ENCODE measurements at places on chromosomes 1 and 21.

DNA sequence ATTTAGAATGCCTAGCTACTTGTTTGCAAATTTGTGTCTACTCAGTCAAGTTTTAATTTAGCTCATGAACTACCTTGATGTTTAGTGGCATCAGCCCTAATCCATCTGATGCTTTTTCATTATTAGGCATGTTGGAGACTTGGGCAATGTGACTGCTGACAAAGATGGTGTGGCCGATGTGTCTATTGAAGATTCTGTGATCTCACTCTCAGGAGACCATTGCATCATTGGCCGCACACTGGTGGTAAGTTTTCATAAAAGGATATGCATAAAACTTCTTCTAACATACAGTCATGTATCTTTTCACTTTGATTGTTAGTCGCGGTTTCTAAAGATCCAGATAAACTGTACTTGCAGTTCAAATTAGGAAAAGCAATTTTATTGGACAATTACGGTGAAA lies 7.6 kb downstream of the SOD1 start:
- no peak for DNase-seq

GRCh38 chr1:168362991-168363390 lies 82.3 kb downstream of the TBX19 start:
- no peak for DNase-seq

DNA sequence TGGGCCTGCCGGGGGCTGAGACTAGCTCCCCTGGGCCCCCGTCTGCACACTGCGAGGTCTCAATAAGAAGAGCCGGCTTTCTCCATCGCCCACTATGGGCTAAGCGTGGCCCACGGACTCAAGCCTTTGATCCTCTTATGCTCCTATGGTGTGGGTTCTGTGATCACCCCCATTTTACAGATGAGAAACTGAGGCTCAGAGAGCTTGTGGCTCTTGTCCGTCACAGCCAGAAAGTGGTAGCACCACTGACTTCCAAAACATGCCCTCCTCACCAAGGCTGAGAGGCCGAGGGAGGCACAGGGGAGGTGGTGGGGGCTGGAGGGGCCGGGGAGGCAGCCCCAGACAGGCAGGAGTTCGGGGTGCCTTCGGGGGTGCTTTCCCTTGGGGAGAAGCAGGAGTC lies 39.0 kb upstream of the CASZ1 start:
- no peak for DNase-seq

GRCh38 chr1:155334962-155335361 lies 14.3 kb downstream of the RUSC1 start:
- DNase-seq = no peak

GRCh38 chr1:43933386-43934100 lies at the start of gene ARTN:
ARTN (plus strand) TSS chr1:43933801; CDS start chr1:43935657, 1,856 bp downstream.
- DNase-seq = no peak

DNA sequence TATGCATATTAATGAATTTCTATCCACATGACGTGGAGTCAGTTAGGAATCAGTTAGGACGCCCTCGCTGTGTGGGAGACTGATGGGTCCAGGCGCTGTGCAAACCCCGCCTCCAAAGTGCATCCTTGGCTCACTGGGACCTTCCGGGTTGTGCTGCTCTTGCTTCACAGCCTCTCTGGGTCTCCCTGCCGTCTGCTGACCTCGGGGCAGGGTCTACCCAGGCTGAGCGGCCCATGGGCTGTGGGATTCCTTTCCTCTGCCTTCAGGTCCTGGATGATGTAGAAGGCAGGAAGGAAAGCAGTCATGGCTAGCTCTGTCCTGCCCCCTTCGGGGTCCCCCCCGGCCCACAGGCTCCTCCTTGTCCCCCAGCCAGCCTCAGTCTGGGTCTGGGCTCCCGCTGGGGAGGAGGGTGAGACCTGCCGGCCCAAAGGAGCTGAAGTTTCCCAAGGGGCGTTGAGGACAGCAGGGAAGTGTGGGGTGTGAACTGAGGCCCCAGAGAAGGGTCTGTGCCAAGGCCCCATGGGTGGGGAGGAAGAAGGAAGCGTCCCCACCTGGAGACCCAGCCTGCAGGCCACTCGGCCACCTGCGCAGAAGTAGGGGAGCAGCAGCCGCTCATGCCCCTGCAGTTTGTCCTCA lies 24.6 kb upstream of the CDK11A start:
- DNase-seq = no peak

GRCh38 chr1:184620469-184620868 lies 134.2 kb downstream of the EDEM3 start:
- no peak for DNase-seq

GRCh38 chr1:85630493-85630892 lies 49.9 kb downstream of the CCN1 start:
- DNase-seq = no peak

DNA sequence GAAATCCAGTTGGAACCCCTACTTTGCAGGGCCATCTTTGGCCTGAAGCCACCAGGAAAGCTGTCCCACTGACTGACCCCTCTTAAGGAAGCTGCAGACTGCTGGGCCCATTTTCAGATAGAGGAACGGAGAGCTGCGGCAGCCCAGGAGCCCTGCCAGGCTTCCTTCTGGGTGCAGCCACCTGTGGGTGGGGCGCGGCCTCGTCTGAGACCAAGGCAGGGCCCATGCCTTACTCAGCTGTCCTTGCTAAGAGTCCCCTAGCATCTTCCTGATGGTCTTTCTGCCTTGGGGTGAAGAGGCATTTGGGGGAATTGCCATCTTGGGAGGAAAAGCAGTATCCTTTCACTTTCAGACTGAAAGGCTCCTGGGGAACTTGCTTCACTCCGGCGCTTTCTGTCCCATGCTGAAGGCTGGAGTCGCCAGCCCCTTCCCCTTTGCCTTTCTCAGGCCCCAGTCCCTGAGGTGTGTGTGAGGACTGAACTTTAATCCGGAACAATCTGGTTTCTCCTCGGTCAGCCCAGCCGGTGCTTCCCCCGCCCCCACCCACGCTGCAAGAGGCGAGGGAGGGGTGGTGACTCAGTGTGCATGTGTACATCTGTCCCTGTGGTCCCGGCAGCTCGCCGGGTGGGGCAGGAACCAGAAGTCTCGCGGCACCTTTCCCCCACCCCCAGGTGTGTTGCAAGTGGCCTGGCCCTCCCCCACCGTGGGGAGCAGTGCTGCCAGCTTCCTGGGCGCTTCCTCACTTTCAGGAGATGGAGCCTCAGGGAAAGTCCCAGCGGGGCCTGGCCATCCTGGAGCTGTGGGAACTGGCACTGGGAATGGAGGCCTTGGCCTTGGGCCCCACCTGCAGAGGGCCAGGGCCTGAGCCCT lies 5.1 kb downstream of the ZC3H12A start:
- peak; percentile 81 for DNase-seq

- no peak for DNase-seq
Measured at GRCh38 chr1:53769780-53770179, 30.8 kb upstream of the GLIS1 start.

DNA sequence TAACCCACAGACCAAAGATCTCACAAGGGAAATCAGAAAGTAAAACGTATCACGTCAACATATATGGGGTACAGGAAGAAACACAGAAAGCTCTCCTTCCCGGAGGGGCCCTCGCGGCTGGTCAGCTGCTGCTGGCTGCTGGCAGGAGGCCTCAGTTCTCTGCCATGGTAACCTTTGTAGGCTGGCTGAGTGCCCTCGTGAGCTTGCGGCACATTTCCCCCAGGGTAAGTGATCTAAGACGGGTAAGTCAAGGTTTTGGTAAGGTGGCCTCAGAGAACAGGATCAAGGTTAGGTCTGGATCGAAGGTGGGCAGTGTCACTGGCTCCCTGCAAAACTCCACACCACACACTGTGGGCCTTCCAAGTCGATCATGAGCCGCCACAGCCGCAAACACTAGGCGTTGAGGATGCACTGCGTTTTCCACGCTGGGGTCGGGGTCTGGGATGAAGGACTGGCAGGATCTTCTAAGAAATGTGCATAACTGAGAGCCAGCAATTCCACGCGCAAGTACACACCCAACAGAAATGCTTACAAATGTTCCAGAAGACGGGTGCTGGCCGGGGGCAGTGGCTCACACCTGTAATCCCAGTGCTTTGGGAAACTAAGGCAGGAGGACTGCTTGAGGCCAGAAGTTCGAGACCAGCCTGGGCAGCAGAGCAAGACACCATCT lies 33.9 kb downstream of the WDR4 start:
- no peak for DNase-seq

GRCh38 chr1:50027794-50028193 lies 4.0 kb upstream of the AGBL4 start:
- no peak for DNase-seq

DNA sequence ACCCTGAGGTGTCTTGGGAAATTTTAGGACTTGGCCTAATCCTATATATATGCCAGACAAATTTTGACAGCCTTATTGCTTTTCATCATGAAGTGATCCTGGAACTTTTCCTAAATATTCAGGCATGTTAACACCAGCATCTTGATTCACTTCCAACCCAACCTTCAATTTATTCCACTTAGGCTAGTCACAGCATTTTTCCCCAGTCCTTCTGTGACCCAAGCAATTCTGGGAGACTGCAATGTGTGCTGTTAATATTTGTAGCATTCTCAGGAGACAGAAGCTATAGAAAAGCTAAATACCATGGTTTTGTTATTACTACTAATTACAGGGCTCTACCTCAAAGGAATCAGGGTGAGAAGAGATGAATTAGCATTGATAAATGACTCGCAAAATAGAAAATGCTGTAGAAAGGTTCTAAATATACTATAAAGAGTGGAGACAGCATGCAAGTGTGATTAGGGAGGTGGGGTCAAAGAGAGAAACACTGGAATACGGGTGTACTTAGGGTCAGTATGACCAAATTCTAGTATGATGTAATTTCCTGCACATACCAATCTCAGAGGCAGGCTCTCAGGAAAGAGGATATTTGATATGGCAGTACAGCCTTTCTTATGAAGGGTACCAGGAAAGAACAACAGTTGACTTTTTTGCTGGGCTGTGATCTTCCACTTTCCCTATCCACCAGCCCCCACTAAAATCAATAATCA lies 29.1 kb downstream of the PRRX1 start:
- no peak for DNase-seq

DNA sequence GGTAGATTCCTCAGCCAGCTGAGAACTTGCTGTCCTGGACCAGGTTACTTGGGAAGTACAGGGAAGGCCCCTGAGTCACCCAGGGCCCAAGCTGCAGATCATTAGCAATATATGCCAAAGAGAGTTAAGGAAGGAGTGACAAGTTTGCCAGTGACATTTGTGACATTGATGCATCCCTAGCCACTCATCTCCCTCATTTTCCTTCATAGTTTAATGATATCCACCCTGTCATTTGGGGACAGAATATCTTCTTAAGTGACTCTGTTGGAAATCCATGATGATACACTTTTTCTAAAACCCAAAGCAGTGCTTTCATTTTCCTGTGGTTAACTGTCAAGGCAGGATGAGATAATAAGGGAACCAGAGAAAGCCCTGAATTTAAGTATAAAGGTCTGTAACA lies 3.2 kb downstream of the TNN start:
- DNase-seq = no peak

GRCh38 chr1:169025412-169025811 lies 81.1 kb upstream of the ATP1B1 start:
- DNase-seq = no peak

DNA sequence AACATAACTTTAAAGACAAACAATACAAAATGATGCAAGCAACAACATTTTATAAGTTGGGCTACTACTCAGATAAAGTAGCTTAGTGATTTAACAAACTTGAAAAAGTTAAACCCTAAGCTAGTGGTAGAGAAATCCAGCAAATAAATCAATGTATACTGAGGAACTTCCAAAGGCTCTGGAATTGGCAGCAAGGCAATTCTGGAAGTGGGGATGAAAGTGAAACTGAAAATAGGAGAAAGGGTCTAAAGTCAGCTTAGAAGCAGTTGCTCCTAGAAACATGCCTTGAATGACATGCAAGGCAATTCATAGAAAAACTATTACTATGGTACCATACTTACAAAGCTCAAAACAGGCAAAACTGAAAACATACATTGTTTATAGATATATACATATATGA lies 90.0 kb upstream of the CAMK1G start:
- no peak for DNase-seq

- DNase-seq = no peak
Measured at GRCh38 chr1:53484705-53485477, 25.7 kb downstream of the DMRTB1 start.

DNA sequence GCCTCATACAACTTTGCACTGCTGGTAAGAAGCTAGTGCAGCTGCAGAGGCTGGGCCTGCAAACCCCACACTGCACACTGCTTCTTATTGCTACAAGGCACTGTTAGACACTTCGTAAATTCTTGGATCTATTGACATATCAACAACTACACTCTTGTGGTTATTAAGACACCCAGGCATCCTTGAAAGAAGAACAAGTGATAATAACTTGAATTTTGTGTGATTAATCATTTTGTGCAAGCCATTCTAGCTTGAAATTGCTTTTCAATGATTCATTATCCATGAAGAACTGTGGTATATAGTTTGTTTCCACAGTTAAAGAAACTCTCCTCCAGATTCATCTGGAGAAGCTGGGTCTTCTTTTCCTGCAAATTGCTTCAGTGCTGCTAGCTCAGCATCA lies 33.7 kb upstream of the IFI44L start:
- DNase-seq = no peak

DNA sequence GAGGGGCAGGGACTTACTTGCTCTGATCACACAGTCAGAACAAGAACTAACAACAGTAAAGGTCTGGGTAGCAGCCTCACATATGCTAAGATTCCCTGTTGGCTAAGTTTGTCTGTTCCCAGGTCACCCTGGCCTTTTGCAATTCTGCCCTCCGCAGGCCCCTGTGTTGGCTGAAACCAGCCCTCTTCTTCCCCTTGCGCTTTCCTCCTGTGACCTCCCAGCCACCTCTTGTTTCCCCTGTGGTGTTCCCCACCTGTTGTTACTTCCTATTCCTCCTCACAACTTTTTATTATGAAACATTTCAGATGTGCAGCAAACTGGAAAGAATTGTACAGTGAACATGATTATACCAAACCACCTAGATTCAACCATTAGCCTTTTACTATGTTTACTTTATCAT lies 23.4 kb downstream of the MAPKAPK2 start:
- no peak for DNase-seq

GRCh38 chr1:240801442-240801841 lies 189.5 kb upstream of the GREM2 start:
- no peak for DNase-seq

GRCh38 chr21:29218749-29219148 lies 80.0 kb upstream of the BACH1 start:
- DNase-seq = no peak
